Cardiac fibroblast (primary cell): ENCODE measurements at places on chromosomes 2 and 18.

DNA sequence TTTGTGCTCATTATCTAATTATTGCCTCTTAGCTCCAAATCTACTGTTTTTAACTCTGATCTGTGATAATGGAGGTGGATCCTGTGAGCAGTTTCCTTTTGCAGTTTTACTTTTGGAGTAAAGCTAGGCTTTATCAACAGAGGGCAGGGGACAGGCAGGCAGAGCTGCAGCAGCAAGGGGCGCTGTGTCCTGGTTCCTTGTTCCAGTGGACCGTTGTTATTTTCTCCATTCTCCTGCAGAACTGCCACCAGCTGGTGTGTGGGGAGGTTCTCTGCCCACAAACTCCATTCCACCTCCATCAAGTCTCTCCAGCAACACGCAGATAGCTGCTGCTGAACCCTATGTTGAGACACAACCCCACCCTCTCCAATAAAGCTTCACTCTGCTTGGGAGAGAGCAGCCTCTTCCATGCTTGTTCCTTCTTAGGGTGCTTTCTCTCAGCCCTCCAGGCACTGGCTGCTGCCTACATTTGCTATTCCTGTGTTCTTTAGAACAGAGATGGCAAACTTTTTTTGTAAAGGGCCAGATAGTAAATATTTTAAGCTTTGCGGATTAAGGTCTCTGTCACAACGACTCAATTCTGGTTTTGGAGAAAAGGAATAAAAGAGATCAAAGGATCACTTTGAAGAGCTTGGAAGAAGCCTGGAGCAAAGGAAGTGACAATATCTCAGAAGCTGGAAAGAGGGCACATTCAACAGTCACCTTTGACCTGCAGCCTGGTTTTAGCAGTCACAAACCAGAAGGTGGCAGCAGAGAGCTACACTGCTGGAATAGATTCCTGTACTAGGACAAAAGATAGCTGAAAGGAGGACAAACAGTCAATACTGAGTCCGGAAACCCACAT lies 208.8 kb downstream of the CCDC178 start:
- peak; percentile 75 for DNase-seq

DNA sequence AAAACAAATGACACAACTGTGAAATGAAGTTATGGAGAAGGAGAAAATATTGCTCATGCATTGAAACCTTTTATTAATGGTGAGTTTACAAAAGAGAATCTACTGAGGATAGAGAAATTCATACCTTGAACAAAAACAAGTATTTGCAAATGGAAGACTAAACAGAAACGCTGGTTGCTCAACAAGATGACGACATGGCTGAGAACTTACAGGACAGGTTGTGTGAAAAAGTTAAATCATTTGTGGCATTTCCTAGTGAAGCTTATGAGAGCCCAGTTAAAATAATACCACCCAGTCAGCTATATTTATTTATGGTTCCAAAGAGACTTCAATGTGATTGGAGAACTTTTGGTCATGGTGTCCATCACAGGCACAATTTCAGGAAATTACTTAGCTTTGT lies 148.6 kb upstream of the PKDCC start:
- DNase-seq: peak; percentile 39

DNA sequence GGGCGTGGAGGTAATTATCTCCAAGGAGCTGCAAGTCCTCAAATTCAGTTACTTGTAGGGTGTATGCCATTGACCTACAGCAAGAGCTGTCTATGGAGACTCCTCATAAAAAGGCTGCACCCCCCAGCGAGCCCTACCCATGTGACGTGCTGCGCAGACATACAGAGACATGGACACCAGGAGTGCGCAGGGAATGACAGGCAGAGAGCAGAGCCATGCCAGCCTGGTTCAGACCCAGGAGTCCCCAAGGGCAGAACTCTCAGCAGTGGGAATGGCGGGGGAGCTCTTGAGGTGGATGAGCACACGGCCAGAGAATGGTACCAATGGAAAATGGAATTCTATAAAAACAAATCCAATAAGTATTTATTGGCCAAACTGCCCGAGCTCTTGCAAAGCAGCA lies 310.1 kb downstream of the MYCN start:
- DNase-seq: no peak

DNA sequence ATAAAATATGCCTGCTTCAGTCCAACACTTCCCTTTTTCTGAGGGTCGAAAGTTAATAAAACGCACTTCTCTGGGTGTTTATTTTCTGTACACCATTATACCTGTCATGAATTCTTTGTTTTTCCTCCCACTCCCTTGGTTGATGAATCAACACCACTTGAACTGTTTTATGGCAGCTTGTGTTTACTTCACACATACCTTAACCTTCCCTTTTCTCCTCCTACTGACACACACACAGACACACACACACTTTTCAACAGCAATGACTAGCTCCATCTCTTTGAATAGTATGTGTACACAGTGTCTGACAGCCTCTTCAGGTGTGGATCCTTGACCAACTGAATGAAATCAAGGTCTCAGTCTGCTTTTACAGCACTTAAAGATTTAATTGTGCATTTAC lies 91.3 kb downstream of the SATB2 start:
- DNase-seq: no peak

- DNase-seq: no peak
Measured at GRCh38 chr2:217017456-217018252, 157.8 kb upstream of the TNP1 start.

DNA sequence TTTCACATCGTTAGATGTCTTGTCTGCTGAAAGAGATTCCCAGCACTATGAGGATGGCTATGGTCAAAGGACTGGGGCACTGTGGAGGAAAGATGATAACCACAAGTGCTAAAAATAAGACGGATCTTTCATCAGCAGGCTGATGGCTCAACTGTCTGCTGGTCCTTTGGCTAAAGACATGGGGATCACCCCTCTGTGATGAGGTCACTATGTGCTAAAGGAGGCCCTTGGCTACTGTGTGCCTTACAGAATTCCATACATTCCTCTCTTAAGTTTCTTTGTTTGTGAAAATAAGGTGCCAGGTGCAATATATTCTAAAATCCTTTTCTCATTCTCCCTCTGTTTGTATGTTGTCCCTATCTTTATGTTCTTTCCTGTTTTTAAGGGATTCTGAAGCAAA lies 39.7 kb upstream of the LYPD6 start:
- no peak for DNase-seq

DNA sequence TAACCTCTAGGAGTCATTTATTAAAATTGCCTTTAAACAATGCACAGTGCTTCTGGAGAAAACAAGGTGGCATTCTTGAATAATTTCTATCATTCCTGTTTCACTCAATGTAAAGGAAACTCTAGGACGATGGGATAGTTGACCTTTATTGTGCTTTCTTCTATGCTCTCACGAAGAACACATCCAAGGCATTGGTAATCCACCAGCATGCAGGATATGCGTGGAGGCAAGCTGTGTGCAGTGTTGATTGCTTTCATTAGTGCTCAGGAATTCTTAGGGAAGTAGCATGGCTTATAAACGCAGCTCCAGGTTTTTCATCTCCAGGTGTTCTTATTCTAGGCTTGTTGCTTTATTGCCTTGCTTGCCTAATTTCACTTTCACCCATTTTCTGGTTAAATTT lies 58.4 kb upstream of the CAVIN2 start:
- no peak for DNase-seq

GRCh38 chr2:179981085-179981484 lies 26.0 kb downstream of the CWC22 start:
- peak; percentile 11 for DNase-seq

DNA sequence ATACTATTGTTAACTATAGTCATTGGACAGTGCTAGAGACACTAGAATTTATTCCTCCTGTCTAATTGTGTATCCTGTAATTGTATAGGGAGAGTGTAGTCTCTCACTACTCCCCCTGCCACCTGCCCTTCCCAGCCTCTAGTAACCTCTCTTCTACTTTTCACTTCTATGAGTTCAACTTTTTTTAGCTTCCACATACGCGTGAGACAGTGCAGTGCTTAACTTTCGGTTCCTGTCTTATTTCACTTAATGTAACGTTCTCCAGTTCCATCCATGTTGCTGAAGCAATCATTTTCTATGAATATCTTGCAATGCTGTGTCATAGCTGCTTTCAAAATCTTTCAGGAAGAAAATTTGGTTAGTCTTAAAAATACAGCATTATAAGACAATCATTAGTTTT lies 22.8 kb upstream of the RUFY4 start:
- DNase-seq: no peak

GRCh38 chr18:1513519-1513918 lies 608.8 kb downstream of the ADCYAP1 start:
- no peak for DNase-seq

GRCh38 chr18:37540424-37541138 lies 25.0 kb downstream of the CELF4 start:
- no peak for DNase-seq

GRCh38 chr2:66437691-66438497 lies 3.0 kb downstream of the MEIS1 start:
- peak; percentile 43 for DNase-seq

DNA sequence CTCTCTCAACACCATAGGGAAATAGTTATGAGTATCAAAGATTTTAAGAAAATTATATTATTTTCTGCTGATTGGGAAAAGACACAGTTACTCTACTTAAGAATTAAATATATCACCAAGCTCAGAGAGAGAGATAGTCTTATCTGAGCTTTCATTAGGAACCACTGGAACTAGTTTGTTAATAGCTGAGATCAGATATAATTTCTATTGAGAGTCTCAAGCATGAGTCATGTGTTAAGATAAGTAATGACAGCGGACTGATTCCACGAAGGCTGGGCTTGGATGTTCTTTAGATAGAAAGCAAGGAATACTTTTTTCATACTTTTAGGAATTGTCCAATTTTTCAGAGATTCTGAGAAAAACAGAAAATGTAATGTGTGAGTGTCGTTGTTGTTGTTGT lies 44.4 kb upstream of the RBM44 start:
- DNase-seq: no peak

GRCh38 chr2:74620671-74621070 lies 27.5 kb downstream of the M1AP start:
- DNase-seq: no peak

GRCh38 chr2:97997784-97998392 lies 2.1 kb upstream of the TMEM131 start:
- DNase-seq: no peak

- no peak for DNase-seq
Measured at GRCh38 chr2:112910219-112910618, 746 bp upstream of the IL37 start.

DNA sequence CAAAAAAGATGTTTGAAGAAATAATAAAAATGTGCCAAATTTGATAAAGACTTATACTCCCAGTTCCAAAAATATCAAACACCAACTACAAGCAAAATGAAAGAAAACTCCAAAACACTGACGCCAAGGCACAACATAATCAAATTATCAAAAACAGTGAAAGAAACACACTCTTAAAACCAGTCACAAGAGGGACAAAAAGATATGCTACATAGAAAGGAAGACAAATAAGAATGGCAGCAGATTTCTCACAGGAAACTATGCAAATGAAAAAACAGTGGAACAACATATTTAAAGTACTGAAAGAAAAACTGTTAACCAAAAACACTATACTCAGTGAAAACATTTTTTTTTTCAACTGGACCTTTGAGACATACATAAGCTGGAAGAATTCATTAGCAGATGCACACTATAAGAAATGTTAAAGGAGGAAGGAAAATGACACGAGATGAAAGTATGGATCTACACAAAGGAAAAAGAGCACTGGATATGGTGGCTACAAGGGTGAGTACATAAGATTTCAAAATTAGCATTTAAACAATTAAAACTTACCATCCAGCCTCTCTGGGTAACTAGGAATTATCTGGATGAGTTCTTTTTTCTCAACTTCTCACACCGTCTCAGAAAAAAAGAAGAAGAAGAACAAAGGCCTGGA lies 94.0 kb upstream of the ACVR1C start:
- peak; percentile 17 for DNase-seq

GRCh38 chr2:107804608-107805498 lies 21.8 kb upstream of the RGPD4 start:
- DNase-seq: no peak

GRCh38 chr2:126857502-126857901 lies 41.2 kb upstream of the TEX51 start:
- no peak for DNase-seq

- DNase-seq: no peak
Measured at GRCh38 chr2:236762628-236763027, 193.0 kb downstream of the ACKR3 start.

GRCh38 chr2:72149556-72150156 lies 2.0 kb upstream of the CYP26B1 start:
- DNase-seq: peak; percentile 14

- no peak for DNase-seq
Measured at GRCh38 chr2:105853354-105854088, 108.8 kb downstream of the NCK2 start.

- DNase-seq: peak; percentile 34
Measured at GRCh38 chr2:144524118-144525009, 4.4 kb upstream of the ZEB2 start.
